CD4-positive, alpha-beta T cell treated with Interleukin-12 subunit alpha and Interleukin-12 subunit beta, for 1 hour (primary cell): ENCODE measurements at places on chromosomes 3 and 15.

DNA sequence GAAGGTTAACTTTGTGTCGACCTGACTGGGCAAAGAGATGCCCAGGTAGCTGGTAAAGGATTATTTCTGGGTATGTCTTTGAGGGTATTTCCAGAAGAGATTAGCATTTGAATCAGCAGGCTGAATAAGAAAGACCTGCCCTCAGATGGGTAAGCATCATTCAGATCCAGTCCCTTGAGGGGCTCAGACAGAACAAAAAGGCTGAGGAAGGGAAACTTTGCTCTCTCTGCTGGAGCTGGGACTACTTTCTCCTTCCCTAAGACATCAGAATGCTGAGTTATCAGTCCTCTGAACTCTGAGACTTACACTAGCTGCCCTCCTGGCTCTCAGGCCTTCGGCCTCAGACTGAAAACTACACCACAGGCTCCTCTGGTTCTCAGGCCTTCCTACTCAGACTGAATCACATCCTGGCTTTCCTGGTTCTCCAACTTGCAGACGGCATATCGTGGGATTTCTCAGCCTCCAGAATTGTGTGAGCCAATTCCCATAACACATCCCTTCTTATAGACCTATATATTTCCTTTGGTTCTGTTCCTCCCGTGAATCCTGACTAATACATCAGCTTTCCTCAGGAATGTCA is 982.9 kb downstream of the TUSC7 start:
- no peak for DNase-seq

GRCh38 chr3:128432301-128432970 is 34.3 kb downstream of the DNAJB8 start:
- no peak for DNase-seq

DNA sequence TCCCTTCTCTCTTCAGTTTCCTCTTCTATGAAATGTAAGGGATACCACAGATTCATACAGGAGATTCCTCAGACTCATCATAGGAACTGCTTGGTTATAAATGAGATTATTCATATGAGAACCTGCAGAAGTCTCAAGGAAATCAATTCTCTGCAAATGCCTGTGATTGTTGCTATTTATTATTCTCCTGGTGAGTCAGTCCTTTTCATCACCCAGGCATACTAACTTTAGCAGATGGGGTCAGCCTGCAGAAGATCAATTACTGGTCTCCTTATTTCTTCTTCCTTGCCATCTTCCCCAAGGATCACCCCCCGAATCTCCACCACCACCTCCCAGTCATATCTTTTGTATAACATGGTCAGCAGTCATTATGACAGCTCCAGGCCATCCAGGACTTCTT is 53.8 kb upstream of the DCP1A start:
- no peak for DNase-seq

- DNase-seq: no peak
These were observed 549 bp downstream of the C3orf18 start for GRCh38 chr3:50567011-50567385.

DNA sequence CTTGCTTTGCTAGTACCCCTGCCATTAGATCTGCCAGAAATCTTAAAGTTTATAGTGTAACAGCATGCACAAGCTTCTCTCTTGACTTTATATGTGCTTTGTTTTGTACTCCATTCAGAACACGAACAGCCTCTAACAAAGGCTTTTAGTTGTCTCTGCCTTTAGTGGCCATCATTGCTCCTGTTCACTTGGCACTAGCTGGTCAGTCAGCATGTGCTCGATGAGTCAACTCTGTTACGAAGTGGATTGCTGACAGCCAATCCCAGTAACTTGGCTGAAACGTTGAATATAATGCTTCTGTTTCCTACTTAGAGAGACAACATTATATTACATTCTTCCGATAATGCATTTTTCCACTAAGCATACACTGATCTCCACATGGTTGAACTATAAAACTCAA is 349.2 kb downstream of the NAALADL2 start:
- DNase-seq: no peak

DNA sequence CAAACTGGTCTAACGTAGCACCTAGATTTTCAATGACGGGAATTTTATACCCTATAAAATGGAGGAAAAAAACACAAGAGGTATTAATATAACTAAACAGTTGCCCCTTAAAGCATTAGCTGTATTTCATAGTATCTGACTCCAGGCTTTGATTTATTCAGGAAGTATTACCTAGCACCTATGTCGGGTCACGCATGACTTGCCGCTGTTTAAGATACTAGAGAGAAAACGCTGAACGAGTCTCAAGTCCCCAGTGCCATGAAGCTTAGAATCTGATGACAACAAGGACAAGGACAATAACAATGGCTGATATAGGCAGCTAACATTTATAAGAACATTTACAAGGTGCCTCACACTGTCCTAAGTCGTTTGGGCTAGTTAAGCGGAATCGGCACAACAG is 1.9 kb downstream of the SNRPA1 start:
- DNase-seq: peak; percentile 20

- no peak for DNase-seq
These were observed 9.5 kb upstream of the KNSTRN start for GRCh38 chr15:40372981-40373380.

- no peak for DNase-seq
These were observed 7.1 kb downstream of the FSTL1 start for GRCh38 chr3:120443626-120444123.

DNA sequence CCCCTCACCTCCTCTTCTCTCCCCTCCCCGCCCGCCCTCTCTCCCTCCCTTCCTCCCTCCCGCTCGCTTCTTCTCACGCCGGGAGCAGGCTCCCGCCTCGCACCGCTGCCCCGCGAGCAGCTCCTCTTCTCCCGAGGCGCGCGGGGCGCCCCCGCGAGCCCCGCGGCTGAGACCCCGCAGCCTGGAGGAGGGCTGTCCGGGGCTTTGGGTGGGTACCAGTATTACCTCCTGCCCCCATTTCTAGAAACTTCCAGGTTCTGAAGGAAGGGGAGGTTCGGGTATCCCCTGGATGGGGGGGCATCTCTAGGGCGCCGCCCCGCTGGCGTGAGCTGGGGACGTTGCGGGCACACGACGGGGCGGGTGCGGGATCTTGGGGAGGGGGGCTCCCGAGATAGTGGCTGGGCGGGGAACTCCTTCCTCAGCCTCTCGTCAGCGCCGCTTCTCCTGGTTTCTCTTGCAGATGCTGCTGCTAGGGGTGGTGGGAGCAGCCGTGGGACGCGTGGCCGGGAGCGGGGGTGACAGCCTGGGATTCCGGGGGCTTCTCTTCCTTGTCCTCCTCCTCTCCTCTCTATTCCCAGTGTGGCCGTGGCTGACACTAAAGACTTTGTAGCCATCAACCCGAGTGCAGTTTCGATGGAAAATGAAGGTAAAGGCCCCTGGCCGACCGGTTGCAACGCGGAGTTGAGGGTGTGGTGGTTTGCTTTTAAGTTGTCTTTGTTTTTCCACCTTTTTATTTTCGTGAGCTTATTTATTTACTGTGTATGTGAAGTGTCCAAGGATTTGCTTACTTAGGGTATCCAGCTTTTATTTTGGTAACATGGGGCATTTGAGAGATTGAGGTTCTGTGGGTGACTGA is 474 bp downstream of the ATP2C1 start:
- peak; percentile 64 for DNase-seq
